NCI-H2107 (cell line): ENCODE measurements at places on chromosomes 13 and 19.

GRCh38 chr13:49370371-49370770, 73.5 kb downstream of the CAB39L start:
- no peak for DNase-seq

DNA sequence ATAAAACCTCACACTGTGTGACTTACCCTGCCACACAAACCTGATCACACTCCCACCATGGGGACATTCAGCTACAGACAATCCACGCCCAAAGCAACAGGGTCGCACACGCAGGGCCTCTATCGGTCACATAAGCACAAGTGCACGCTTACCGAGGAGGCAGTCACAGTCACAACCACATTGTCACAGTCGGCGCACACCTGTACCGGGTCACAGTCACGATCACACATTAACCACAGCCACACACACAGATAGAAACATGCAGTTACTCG, 579 bp downstream of the ZNF566 start:
- DNase-seq: no peak

GRCh38 chr19:42129399-42130253, 2.6 kb downstream of the POU2F2 start:
- DNase-seq: no peak

DNA sequence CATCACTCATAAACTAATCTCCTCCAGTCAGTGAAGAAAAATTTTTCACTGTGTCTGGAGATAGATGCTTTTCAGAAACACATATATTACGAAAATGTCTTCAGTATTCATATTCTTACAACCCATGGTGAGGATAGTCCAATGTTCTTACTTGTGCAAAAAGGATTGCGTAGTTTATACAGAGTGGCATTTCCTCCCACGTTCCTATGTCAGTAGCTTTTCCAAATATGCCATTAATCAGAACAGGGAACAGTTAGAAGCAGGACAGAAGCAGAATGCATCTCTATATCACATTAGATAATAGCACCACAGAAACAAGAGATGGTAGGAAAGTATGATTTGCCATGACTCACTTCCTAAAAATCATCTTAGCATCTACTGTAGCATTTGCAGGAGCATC, 282.9 kb downstream of the SLITRK5 start:
- no peak for DNase-seq

GRCh38 chr19:53294786-53295441, 27.4 kb upstream of the VN1R4 start:
- DNase-seq: no peak

DNA sequence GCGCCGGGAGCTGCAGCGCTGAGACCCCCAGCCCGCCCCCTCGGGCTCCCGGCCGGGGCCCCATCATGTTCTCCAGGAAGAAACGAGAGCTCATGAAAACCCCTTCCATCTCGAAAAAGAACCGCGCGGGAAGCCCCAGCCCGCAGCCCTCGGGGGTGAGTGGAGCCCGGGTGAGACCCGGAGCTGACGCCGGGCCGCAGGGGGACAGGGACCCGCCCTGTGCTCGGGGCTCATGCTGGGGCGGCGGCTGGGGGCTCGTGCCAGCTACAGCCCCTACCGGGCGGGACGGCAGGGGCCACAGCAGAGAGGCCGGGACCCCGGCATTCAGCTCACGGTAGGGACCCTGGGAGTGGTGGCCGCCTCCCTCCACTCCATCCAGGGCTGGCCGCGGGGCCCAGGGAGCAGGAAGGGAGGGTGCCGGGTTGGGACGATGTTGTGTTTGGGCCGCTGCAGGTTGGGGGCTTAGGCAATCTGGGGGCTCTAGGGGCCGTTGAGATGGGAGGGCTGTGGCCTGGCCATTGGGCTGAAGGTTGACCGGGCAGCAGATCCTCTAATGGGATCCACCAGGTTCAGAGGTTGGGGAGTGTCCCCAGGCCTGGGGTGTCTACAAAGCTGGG, 482 bp downstream of the ARHGAP45 start:
- no peak for DNase-seq

- peak; percentile 15 for DNase-seq
Observed at GRCh38 chr13:101144808-101145419, 271.4 kb downstream of the NALCN start.

DNA sequence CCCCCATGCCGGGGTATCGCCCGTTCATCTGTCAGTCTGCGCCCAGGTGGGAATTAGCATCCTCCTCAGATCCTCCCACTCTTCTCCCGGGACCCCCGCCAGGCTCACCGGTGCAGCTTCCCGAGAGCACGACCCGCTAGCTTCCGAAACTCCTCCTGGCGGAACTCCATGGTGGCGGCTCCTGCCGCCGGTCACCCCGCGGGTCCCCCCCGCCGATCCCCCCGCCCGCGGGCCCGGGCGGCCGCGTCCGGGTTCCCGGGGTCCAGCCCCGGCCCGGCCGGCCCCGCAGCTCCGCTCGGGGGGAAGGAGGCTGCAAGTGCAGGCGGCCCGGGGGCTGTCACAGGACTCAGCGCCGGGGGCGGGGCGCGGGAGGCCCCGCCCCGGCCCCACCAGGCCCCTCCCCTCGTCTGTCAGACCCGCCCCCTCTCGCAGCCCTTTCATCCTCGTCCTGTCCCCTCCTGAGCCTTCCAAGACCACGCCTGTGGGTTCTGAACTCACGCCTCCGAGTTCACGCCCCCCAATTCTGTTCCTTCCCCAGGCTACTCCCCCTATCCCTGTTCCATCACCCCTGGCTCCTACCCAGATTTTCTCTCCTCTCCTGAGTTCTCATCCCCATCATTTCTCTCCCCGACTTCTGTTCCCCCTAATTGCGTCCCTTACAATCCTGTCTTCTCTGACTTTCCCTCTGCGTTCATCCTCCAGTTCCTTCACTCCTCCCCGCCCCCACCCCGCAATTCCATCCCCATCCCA, at the start of gene SLC17A7:
Gene SLC17A7 (minus strand): TSS at position 318 of the 750 bp plus-strand sequence. CDS start 148 bp downstream, at position 170.
- no peak for DNase-seq

- no peak for DNase-seq
Observed at GRCh38 chr19:50534478-50534877, 20.8 kb upstream of the ASPDH start.

GRCh38 chr13:25778365-25778764, 273.5 kb downstream of the SHISA2 start:
- DNase-seq: no peak

DNA sequence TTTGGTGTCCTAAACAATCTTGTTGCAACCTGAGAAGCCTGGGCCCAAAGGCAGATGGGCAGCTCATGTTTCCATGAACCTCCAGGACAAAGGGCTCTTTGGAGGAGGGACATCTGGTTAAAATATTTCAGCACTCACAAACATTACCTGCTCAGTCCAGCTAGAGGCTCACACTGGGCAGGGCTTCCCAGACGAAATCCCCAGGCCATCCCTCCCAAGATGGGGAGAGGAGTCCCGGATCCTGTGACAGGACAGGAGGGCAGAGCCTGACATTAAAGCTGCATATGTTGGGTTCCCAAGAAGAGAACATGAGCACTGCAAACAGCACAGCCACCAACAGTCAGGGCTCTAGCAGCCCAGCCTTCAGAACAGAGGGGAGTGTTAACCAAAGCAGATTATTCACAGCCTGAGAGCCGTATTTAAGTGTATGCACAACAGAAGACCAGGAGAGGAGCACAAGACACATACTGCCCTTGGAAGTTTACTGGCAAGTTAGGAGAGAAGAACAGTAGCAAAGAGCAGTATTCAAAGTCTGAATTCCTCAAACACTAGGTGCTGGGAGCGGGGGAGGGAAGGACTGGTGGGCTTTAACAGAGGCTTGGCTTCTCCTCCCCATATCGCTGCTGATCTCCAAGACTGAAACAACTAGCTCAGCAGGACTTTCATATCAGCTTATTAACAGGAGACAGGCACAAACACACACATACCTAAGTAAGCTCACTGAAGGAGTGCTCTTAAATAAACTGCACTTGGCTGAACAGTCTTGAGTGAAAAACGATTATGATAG, 12.3 kb downstream of the ATP7B start:
- peak; percentile 16 for DNase-seq

- no peak for DNase-seq
Observed at GRCh38 chr13:64078025-64078424, 2662.4 kb upstream of the PCDH20 start.

DNA sequence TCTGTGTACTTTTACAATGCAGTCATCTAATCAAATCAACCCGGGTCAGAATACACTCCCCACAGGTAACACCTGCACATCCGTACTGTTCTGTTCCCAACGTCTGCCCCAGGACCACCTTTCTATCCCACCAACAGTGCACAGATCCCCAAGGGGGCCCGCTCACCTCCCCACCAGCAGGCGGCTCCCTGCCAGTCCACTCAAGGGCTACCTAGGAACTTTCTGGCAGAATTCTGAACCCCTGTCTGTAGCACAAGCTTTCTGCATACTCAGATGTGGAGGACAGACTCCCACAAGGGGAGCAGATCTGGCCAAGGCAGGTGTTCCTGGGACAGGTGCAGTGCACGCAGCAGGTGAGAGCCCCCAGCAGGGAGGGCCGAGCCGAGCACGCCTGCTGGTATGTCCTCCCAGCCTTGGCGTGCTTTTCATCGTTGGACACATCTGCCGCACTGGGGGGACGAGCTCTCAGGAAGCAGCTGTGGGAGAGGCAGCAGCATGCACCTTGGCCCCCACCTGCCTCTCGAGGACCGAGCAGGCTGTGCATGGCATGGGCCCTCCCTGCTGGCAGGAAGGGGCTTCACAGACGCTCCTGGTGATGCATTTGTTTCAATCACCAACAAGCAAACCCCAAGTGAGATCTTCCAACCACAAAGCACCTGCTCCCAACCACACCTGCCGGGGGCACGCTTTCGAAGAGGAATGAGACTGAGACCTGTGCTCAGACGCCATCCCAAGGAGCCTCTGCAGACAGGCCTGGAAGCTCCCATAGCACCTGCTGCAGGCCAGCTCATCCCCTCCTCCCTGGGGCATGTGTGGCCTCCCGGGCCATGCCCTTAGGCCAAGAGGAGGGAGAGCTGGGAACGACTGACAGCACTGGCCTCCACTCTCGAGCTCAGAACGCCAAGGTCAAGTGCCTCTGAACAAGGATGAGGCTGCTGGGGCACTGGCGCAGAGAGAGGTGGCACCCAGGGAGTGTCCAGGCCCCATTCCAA, 35.9 kb downstream of the RAB20 start:
- peak; percentile 90 for DNase-seq

DNA sequence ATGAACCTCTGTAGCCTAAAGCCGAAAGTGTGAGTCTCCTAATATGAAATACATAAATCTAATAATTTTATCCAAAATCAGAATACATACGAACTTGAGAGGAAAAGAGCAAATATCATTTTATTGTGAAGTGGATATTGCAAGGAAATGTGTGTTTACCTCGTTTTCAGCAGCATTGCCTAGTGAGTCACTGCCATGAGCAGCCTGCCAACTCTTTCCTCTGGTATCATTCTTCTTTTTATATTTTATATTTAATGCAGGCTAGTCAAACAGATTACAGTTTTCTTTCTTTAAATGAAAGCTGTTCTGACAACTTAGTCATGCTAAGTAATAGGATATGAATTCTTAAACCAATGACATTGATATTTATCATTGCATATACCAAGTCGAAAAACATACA, 44.2 kb downstream of the EDNRB start:
- DNase-seq: no peak

DNA sequence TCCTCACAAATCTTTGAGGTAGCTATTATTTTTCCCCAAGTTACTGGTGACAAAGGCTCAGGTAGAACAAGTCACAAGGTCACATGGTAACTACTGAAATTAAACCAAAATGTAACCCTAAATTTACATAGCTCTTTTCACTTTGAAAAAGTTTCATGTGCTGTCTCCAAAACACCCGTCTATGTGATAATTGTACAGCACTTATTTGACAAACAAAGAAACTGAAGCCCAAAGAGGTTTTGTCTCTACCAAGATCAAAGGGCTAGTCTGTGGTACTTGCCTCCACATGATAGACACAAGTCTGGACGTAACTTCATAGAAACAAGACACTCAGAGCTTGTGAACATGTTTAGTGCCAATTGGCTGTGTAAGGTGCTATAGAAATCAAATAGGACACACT, 108.3 kb downstream of the SACS start:
- DNase-seq: no peak

DNA sequence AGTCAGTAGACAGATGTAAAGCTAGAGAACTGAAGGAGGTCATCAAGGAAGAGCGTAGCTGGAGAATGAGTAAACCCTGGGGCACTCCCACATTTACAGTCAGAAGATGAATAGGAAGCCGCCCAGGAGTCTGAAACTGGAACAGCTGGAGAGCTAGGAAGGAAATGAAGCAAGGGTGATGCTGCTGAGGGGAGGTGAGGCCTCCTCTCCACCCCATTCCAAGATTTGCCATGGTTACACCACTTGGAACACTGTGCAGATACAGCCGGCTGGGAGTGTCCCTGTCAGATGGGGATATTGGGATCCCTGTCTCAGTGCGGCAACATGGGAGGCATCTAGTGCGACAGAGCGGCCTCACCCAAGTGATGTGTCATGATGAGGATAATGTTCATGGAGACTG, 51.8 kb upstream of the GPI start:
- DNase-seq: no peak

- DNase-seq: peak; percentile 24
Observed at GRCh38 chr19:47790398-47790814, 11.9 kb downstream of the SELENOW start.
